Esophagus squamous epithelium (tissue), 5 donors: ENCODE measurements at places on chromosomes 2 and 18.

DNA sequence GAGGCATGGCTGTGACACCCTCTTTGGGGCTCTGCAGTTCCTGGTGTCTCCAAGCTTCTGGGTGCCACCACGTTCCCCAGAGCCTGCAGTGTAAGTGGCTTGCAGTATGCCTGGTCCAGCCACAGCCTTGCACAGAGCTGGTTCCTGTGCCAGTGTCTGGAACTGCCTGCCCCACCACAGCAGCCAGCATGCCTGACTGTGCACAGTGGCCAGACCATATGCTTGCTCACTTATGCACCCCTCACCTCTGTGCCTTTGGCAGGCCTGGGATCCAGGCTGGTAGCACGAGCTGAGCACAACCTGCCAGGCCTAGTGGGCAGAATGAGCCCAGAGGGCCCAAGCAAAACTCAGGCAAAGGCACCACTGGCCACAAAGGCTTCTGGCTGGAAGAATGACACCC lies 154.1 kb downstream of the DPP4 start:
- no peak overlapping the region for H3K27ac ChIP-seq
- DNase-seq = no peak
- no peak overlapping the region for H3K4me3 ChIP-seq
- no peaks in the 10 kb centered on the region for H3K4me1 ChIP-seq
- H3K27me3 ChIP-seq = no peaks in the 10 kb centered on the region

GRCh38 chr2:178109813-178110212 lies 2.4 kb upstream of the RBM45 start:
- no peaks in the 10 kb centered on the region for H3K36me3 ChIP-seq
- H3K27ac ChIP-seq = no peak overlapping the region
- H3K4me1 ChIP-seq = peaks cover 13% of the 10 kb centered on the region
- no peaks in the 10 kb centered on the region for H3K27me3 ChIP-seq
- H3K4me3 ChIP-seq = no peak overlapping the region

- no peaks in the 10 kb centered on the region for H3K27me3 ChIP-seq
- H3K4me1 ChIP-seq = no peaks in the 10 kb centered on the region
- no peak for DNase-seq
- no peak overlapping the region for H3K27ac ChIP-seq
- no peak overlapping the region for H3K4me3 ChIP-seq
Measured at GRCh38 chr18:13583576-13584550, 142.5 kb downstream of the FAM210A start.

DNA sequence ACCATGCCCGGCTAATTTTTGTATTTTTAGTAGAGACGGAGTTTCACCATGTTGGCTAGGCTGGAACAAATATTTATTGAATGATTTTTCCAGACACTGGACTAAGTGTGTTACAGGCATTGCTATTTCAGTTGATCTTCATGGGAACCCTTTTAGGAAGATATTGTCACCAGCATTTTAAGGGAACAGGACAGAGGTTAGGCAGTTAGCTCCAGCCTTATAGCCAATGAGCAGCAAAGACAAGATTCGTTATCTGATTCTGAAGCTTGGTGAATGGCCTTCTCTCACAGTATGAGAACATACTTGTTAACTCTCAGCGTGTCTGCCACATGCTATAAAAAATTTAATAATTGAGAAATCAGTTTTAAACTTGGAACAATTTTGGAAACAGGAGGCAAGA lies 73.4 kb downstream of the SOCS6 start:
- H3K4me1 ChIP-seq = no peaks in the 10 kb centered on the region
- H3K27ac ChIP-seq = no peak overlapping the region
- DNase-seq = no peak
- no peaks in the 10 kb centered on the region for H3K36me3 ChIP-seq
- no peak overlapping the region for H3K4me3 ChIP-seq
- no peaks in the 10 kb centered on the region for H3K27me3 ChIP-seq
